ENCODE measurements at places on chromosomes 2 and 18.

DNA sequence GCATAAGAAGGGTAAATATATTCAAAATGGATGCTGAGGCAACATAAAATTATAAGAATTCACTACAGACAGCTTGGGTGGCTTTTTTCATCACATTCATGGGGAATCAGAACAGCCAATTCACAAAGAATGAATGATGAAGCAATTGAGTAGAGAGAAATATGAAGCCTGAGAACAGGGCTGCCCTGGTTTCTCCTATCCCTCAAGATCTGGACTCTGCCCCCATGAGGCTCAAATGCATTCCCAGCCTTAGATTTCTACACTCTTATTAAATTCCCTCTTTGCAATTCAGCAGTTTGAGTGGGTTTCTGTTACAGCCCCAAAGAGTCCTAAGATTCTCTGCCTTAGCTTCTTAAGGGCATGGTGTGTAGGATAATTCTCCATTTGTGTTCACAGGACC is 172.5 kb downstream of the MAIP1 start:
- no peak for DNase-seq

GRCh38 chr2:29224693-29225551 is 109.7 kb downstream of the CLIP4 start:
- DNase-seq = no peak

DNA sequence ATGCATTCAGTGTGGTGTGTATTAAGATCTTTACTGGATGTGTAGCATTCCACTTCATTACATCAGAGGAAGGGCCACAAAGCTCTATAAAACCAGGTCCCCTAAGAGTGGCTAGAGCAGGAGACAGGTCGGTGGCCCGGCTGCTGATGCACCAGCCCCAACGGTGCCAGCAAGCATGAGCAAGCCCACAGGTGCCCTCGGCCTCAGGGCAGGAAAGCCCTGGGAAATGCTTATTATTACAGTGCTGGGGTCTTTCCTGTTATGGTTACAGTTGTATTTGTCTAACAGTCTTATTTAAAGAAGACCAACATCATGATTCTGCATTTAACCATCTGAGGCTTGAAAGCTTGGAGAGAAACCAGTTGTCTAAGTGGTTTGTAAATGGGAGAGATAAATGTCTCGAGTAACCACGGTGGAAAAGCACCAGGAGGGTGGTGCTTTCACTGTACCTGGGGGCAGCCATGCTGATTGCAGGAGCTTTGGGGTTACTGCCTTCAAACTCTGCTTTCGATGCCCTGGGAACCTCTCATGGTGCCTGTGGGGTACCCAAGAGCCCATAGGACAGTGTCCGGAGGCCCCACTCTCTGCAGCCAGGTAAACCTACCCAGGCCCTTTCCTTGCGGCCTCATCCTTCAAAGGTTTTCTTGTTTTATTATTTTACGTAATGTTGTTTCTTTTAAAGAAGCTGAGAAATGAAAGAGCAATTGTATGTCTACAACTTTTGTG is 133.1 kb downstream of the SH3RF3 start:
- DNase-seq = no peak

DNA sequence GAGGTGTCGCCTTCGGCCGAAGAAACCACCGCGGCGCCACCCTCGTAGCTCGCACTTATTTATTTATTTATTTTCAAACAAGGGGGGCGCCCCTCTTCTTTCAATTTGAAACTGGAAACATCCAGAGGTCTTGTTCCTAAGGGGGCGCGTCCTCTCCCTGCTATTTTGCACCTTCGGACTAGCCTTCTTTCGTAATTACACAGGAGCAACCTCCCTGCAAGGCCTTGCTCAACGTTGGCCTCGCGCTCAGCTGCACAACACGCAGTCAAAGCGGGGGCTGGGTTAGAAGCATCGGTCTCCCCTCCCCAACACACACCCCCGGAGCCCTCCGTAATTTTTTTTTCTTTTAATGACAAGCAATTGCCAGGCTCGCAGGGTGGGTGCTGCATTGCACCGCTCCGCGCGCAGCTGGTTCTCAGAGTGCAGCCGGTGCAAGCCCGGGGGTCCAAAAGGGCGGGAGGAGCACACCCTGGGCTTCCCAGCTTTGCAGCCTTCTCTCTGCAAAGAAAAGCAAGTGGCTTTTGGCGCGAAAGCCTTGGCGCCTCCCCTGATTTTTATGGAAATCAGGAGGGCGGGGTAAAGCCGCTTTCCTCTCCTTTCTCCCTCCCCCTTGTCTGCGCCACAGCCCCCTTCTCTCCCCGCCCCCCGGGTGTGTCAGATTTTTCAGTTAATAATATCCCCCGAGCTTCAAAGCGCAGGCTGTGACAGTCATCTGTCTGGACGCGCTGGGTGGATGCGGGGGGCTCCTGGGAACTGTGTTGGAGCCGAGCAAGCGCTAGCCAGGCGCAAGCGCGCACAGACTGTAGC is at the start of gene MYCN:
MYCN (plus strand) TSS at position 697 of the 807 bp plus-strand sequence. CDS start 1,515 bp downstream, outside the sequence.
- no peak for DNase-seq

- DNase-seq = no peak
These were observed 160.6 kb upstream of the RMP24 start for GRCh38 chr18:35811896-35812295.

DNA sequence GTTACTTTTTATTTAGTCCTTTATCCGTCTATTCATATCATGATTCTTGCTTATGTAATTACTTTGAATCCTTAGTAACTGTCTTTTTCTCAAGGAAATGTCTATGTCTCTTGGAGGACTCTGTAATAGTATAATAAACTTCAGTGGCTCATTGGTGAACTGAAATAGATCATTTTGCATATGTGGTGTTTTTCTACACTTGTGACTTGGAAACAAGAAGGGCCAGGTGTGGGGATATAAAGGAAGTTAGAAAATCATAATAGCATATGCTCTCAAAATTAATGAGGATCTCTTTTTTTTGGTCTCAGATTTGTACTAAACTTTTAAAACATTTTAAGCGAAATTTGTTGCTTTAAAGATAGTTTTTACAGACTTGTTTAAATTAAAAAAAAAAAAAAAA is 453.0 kb upstream of the CDH20 start:
- no peak for DNase-seq

GRCh38 chr18:32542221-32542798 is 71.6 kb upstream of the GAREM1 start:
- no peak for DNase-seq

DNA sequence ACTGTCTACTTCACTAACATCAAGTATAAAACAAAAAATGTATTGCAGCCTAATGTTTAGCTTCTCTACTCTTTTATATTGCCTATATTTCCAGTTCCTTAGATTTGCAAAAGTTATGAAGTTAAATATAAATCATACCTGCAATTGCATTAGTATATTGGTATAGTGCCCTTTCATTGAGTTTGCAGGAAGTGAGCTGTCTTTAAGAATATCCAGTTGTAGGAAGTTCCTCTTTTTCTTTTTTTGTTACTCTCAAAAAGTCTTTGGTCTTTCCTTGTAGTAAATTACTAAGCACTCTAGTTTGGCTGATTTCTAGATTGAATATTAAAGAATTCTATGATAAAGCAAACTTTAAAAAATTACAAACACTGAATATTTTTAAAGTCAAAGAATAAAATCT is 71.3 kb upstream of the FN1 start:
- DNase-seq = no peak

GRCh38 chr2:19769513-19769912 is 132.3 kb downstream of the TTC32 start:
- DNase-seq = no peak

DNA sequence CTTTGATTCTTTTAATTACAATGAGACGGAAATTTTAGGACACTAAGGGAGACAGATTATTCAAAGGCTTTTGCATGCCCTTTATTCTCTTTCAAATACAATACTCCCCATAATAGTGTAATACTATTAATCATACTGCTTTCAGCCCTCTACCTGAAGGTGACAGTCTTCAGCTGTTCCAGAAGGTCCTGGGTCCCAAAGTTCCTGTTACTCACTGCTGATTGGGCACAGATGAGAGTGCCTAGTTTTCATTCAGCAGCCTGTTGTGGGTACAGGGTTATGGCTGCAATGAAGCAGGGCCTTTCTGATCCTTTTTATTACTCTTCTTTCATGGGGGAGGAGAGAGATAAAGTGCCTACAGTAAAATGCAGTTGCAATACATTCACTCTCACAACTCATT is 80.2 kb downstream of the NUP35 start:
- DNase-seq = no peak

DNA sequence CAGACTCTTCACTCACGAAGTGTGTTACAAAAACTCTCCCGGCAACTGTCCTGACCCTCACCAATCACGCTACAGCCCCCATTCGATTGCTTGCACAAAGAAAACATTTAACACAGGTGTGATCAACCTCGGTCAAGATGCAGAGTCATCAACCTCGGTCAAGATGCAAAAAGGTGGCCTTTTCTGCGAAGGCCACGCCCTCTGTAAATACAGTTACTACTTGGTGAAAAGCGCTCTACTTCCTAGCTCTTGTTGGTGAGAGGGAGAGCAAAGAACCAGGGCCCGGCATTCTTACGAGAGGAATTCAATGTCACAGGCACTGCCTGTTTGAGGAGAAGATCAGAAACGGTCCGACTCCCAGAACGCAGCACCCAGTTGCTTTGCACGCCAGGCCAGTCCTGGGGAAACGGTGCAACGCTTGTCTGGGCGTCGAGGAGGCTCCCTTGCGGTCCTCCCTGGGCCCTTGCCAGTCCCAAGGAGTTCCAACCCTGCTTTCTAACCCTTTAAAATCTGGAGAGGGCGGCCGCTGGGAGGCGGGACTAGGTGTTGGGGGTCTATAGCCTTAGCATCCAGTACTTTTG is 1.9 kb downstream of the PIEZO2 start:
- no peak for DNase-seq

- no peak for DNase-seq
These were observed 843.7 kb downstream of the LRRTM4 start for GRCh38 chr2:76678383-76679024.

GRCh38 chr2:164690361-164690760 is 69.1 kb upstream of the GRB14 start:
- no peak for DNase-seq

DNA sequence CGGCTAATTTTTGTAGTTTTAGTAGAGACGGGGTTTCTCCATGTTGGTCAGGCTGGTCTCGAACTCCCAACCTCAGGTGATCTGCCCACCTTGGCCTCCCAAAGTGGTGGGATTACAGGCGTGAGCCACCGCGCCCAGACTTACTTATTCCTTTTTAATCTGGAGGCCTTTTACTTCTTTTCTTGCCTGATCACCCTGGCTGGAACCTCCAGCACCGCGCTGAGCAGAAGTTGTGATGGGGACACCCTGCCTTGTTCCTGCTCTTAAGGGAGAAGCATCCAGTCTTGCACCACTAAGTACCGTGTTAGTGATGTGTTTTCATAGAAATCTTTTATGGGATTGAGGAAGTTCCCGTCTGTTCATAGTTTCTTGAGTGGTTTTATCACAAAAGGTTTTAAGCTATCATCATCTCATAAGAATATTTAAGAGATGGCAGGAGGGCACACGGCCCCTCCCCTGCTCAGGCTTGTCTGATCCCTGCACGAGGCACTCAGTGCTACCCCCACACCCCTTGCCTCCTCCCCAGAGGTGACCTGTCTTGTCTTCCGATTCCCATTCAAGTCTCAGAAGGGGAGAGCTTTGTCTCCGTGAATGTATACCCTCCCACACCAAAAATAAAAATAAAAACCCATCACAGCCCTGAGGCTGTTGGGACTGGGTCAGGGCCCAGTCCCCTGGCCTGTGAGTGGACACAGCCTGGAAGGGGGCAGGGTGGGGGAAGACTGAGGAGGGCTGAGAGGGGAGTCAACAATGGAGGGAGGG is 65.3 kb upstream of the SMAD7 start:
- DNase-seq = no peak

DNA sequence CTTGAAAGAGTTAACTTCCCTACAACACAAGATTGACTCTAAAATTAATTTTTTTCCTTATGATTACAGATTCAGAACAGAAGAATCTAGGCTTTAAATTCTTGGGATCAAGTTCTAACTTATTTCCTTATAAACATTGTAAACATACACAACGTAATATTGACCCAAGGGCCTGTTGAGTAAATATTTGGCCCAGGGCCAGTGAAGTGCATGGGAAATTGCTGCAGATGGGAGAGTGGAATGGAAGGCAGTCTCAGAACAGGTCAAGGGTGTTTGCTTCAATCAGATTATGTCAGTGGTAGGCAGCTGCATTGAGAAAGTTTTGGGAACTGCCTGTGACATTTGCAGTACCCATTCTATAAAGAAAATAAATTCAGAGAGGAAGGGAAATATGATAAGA is 137.6 kb downstream of the MYO1B start:
- no peak for DNase-seq

- no peak for DNase-seq
These were observed 23.0 kb upstream of the NTSR2 start for GRCh38 chr2:11692966-11693521.

DNA sequence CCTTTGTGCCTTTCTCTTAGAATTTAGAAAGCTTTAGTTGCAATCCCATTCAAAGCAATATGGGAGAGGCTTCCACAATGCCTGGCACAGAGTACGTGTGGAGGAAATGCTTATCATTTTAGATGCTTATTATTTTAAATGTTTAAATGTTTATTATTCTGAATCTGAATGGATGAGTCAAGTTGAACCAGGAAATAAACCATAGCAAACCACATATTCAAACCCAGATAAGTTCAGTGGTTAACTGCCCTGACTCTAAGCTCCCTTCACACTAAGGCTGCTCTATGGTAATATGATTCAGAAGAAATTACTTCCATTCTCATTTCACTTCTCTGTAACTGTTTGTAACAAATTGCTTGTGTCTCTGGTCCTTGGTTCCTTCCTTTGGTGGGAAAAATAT is 5.2 kb upstream of the PPP4R1 start:
- no peak for DNase-seq

- peak; percentile 45 for DNase-seq
These were observed 30.2 kb downstream of the XDH start for GRCh38 chr2:31384351-31384750.

DNA sequence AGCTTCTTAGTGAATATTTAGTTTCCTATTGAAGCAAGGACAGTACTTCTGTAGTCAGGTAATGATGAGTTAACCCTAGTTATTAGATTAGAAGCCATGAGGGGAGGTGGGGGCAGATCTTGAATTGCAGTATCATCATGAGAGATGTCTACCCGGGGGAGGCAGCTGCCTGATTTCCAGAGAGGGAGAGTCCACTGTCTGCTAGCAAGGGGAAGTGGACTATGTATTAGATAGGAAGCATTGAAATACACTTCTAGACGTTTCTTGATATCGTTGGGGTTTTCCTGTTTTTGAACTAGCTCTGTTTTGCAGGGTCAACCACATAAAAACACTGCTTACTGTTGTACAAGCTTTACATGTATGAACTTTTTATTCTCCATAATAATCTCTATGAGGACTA is 38.8 kb downstream of the APLF start:
- no peak for DNase-seq

GRCh38 chr2:240412211-240412861 is 23.1 kb upstream of the GPC1 start:
- DNase-seq = no peak

GRCh38 chr2:71528131-71528591 is 74.8 kb downstream of the DYSF start:
- DNase-seq = no peak

DNA sequence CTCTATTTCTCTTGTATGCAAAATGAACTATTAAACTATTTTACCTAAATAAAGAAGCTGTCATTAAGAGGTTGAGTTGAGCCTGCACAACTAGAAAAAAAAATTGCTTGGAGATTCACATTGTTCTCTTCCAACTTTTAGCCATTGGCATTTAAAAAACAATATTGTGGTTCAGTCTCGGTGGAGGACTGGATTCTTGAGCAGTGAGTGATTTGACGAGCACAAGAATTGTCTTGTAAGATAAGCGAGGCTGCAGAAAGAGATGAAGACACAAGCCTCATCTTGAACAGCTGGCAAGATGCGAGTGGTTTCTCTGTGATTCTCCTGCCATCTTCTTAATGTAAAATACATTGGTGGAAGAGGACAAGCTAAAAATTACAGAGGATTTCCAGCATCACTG is 67.0 kb downstream of the GALR1 start:
- DNase-seq = no peak

GRCh38 chr2:11527001-11527400 is 6.8 kb upstream of the GREB1 start:
- DNase-seq = no peak
